NCI-H1048 (cell line): ENCODE measurements at places on chromosomes 4 and X.

GRCh38 chrX:17323397-17323796 lies 51.6 kb upstream of the NHS start:
- DNase-seq = no peak

- DNase-seq = peak; percentile 67
These were observed 174.0 kb downstream of the SOWAHB start for GRCh38 chr4:76723924-76724323.

GRCh38 chr4:169573889-169574288 lies 38.5 kb downstream of the NEK1 start:
- no peak for DNase-seq

- no peak for DNase-seq
These were observed 25.1 kb upstream of the PRDM8 start for GRCh38 chr4:80172203-80172602.

- no peak for DNase-seq
These were observed 162.6 kb downstream of the BMPR1B start for GRCh38 chr4:94920369-94920768.

DNA sequence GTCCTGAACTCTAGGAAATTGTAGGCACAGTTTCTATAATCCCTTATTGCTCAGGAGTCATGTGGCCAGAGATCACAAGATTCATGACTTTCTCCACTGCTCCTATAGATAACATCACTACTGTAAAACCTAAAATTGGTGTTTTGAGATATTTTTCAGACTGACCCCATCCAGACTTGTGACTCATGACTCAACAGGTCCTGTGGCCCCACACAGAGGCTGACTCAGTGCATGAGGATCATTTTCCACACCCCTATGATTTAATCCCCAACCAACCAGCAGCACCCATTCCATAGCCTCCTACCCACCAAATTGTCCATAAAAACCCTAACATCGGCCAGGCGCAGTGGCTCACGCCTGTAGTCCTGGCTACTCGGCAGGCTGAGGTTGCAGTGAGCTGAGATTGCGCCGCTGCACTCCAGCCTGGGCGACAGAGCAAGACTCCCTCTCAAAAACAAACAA lies 13.2 kb upstream of the XIAP start:
- DNase-seq = no peak

DNA sequence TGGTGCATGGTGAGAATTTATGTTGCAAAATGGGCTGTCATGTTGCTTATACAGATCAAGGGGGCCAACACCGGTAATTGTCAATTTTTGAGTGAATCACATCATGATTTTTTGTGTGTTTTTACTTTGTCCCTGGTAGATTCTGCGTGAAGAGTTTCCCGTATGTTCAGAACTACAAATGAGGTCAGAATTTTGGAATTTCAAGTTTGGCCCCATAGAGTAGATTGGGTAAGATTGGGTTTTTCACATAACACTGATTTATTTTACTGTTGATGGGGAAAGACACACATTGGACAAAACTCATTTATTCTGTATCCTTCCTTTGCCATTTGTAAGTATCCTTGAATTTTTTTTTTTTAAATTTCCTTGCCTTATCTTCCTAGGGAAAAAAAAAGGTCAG lies 158.5 kb upstream of the MXRA5 start:
- DNase-seq = no peak

- no peak for DNase-seq
These were observed 60.7 kb upstream of the HELT start for GRCh38 chr4:184957446-184958115.

- peak; percentile 36 for DNase-seq
These were observed 263.8 kb upstream of the RPS6KA3 start for GRCh38 chrX:20530406-20530921.

- DNase-seq = no peak
These were observed 17.8 kb downstream of the DKK2 start for GRCh38 chr4:107018344-107018735.

- no peak for DNase-seq
These were observed 6.8 kb upstream of the MAP9 start for GRCh38 chr4:155383541-155383940.

DNA sequence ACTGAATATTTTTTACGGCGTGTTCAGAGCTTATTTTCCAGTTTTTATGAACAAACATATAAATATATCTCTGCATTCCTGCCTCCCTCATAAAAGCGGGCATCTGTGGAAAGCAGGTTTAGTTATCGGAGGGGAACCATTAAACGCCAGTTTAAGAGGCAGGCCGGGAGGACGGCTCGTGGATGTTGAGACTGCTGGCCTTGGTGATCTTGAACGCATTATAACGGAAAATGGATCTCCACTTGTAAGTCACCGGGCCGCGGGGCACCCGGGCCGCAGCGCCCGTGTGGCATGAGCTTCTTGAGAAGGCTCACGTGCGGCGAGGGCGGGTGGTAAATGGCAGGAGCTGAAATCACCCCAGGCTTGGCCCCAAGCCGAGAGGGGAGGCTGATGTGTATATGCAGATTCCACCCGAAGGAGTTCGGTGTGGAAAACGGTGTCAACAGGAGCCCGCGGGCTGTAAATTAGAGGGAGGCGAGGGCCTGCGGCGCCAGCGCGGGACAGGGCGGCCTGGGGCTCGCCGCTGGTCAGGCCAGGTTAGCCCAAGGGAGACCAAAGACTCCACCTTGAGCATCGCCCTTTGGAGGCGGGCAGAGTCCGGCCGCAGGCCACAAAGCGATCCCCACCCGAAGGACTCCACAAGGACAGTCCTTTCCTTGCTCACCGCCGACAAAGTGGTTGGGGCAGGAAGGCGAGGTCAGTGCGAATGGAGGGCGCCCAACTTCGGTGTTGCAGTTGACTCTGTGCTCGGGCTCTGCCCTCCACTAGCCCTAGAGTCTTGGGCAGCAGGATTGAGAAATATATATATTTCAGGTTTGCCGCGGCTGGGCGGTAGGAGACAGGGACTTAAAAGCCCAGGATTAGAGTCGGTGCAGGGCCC lies 1.3 kb upstream of the HAND2 start:
- DNase-seq = no peak

DNA sequence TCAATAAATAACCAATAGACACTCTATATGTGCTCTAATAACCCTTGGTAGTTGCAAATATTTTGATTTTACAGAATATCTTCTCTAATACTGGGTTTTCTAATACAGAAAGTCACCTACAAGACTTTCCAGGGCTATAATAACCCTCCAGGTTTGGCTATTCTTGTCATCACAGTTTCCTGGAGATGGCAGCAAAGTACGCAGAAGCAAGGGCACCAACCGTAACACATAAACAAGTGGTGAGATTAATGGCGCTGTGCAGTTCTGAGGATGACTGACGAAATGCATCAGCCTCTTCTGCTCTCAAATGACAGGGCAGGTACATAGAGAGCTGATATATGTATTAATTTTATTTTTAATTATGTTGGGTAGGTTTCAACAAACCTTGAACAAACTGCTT lies 122.4 kb downstream of the C4orf33 start:
- DNase-seq = no peak

DNA sequence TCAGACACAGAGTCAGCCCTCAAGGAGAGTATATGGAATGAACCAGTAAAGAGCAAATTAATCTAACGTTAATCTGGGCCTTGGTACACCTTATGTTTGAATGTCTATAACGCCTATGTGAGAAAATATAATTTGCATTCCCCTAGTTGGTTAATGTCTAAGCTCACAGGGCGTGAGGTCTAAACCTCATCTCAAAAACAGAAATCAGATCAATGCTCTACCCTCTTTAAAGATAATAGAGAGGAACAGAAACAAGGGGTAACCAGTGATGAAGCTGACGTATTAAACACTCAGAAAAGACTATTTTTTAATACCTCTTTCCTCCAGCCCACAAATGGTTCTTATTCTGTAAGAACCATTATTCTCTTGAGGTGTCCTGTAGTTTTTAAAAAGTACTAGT lies 369.2 kb upstream of the NOCT start:
- DNase-seq = no peak
